ENCODE measurements at places on chromosomes 3 and 15. TPM values are rescaled to one million over a fixed set of nuclear protein-coding genes. Genes with fewer than 3 reads are reported as not detected.

PCOLCE2 gene
- total RNA-seq = 1.0 TPM

AP3S2 gene
- total RNA-seq = 43.9 TPM

UACA gene
- total RNA-seq = 5.3 TPM

IGDCC3 gene
- 36.8 TPM for total RNA-seq

HYKK gene
- total RNA-seq = 1.6 TPM

CD80 gene
- 0.34 TPM for total RNA-seq

IL20RB gene
- 1.2 TPM for total RNA-seq

LDHAL6B gene
- 1.0 TPM for total RNA-seq

SLC24A5 gene
- not detected for total RNA-seq

DAZL gene
- 0.05 TPM for total RNA-seq

AGBL1 gene
- 0.05 TPM for total RNA-seq

HCLS1 gene
- 4.6 TPM for total RNA-seq

BSN gene
- total RNA-seq = 9.7 TPM

MAP6D1 gene
- 3.4 TPM for total RNA-seq

GRAMD1C gene
- 4.8 TPM for total RNA-seq

HHLA2 gene
- 0.15 TPM for total RNA-seq

CYP8B1 gene
- 0.26 TPM for total RNA-seq

CIDEC gene
- total RNA-seq = 0.43 TPM

P2RY12 gene
- total RNA-seq = 0.38 TPM

SLC51B gene
- total RNA-seq = not detected

NANOGP8 gene
- total RNA-seq = not detected

SEMA7A gene
- total RNA-seq = 18.3 TPM

LRRN1 gene
- 2.3 TPM for total RNA-seq

TBL1XR1 gene
- total RNA-seq = 67.0 TPM

Measured in motor neuron (in vitro differentiated cells).